ENCODE measurements at places on chromosomes 5 and 9.

GRCh38 chr5:124468671-124469411, 277.6 kb downstream of the ZNF608 start:
- no peak for DNase-seq

- DNase-seq = no peak
These were observed 3.5 kb downstream of the CRB2 start for GRCh38 chr9:123359546-123359945.

DNA sequence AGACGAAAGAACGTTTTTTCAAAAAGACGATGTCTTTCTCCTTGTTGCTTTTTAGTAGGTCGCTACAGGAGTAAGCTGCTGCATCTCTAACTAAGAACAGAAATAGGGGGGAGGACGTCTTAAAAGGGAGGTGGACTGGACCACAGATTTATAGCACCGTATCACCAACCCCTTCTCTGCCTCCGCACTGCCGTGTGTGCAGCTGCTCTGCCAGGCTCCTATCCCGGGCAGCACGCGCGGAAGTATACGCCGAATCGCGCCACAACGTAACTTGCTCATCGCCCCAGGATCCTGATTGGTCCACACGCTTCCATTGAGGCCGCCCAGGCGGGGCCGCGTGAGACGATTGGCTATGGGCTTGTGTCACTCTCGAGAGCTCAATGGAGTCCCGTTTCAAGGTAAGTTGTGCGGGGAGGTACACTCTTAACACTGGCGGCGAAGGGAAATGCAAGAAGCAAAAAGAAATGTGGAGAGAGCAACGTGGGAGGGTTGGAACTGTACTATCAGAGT, at the start of gene ELAVL2:
TSS of gene ELAVL2 (minus strand) at position 121 of the 510 bp plus-strand sequence. CDS start 64,006 bp downstream, outside the sequence.
- no peak for DNase-seq

GRCh38 chr5:127999909-128000308, 83.7 kb upstream of the SLC12A2 start:
- no peak for DNase-seq

DNA sequence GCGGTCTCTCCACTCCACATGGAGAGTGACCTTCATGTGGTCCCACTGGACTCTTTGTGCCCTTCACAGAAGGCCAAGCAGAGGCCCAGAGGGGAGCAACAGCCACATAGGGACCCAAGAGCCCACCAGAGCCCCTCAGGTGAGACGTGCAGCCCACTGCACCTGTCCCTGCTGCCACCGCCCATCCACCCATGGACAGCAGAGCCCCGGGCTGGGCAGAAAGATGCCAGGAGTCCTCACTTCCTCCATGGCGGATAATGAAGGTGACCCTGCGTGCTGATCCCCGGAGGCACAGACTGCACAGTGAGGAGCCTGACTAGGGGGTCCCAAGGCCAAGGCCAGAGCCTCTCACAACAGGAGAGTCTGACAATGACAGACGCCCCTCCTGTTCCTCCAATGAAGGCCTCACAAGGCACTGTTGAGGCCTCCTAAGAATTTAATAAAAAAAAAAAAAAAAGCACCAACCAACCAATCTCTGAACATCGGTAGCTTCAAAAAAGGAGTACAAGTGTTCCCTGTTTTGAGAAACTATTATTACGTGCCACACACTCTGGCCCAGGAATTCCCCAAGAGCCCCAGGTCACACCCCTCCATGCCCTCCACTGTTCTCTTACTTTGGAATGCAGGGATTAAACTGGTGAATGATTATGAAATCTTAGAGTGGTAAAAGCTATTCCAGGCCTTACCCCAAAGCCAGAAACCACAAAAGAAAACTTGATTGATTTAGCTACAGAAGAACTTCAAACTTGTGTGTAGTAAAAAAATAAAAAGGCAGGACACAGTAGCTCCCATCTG, 2.8 kb upstream of the PPP1R26 start:
- no peak for DNase-seq

DNA sequence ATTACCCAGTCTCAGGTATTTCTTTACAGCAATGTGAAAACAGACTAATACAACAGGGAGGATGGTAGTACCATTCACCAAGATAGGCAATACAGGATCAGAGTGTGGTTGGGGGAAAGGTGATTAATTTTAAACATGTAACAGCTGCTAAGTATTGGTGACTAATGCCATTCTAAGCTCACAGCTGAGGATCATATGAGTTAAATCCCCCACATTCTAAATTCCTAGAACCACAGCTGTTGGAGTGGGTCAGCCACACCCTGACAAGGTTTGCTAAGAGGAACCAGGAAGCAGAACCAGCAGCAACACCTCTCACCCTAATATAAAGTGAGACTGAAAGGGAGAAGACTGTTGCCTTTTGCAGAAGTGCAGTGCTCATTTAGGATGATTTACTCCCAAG, 24.8 kb downstream of the HSPB3 start:
- DNase-seq = no peak

DNA sequence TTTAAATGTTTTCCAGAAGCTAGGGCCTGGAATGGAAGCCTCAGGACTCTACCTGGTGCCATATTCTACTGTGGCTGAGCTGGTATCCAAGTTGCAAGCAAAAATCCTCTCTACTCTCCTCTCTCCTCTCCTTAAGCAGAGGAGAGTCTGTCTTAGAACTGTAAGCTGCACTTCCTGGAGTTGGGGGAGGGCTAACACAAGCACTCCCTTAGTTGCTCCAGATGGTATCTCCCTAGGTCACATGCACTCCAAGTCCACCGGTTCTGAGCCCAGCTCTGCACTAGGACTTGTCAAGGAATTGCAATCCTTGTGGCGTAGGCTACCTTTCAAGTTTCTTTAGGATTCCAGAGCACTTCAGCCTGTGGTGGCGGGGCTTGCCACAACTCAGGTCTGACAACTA, 513.9 kb upstream of the RGMB start:
- DNase-seq = no peak

DNA sequence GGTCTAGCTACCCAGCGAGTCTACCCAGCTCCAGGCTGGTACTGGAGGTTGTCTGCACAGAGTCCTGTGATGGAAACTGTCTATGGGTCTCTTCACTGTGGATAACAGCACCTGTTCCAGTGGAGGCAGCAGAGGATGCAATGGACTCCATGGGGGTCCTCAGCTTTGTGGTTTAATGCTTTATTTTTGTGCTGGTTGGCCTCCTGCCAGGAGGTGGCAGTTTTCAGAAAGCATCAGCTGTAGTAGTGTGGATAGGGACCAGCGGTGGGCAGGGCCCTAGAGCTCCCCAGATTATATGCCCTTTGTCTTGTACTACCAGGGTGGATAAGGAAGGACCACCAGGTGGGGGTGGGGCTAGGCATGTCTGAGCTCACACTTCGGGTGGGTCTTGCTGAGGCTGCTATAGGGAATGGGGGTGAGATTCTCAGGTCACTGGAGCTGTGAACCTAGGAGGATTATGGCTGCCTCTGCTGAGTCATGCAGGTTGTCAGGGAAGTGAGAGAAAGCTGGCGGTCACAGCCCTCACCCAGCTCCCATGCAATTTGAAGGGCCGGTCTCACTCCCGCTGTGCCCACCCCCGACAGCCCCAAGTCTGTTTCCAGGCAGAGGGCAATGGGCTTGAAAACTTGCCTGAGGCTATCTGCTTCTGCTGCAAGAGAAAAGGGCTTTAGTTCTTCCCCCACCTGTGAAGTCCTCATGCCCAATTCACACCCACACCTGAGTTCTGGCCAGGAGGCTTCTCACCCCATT, 397.1 kb downstream of the TLE1 start:
- DNase-seq = no peak

GRCh38 chr5:37811866-37812265, 28.0 kb downstream of the GDNF start:
- no peak for DNase-seq

- DNase-seq = no peak
These were observed 23.2 kb downstream of the LPCAT1 start for GRCh38 chr5:1500411-1501091.

GRCh38 chr5:17184588-17184987, 32.8 kb upstream of the BASP1 start:
- DNase-seq = no peak

DNA sequence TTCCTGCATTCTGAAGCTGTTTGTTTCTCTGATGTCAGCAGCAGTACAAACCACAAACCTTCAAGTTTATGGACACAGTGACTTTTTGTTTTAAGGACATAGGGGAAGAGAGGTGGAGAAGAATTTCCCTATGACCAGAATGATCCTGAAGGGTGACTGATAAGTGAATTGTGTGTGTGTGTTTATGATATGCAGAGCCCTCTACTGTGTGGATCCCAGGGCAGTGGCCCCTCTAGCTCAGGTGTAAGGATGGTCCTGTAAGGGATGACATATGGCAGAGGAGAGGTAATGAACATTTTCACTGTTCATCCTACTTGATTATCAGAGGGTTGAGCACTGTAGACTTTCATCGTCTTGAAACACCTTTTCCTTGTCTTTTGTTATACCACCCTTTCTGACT, 30.6 kb upstream of the TMED7 start:
- no peak for DNase-seq

DNA sequence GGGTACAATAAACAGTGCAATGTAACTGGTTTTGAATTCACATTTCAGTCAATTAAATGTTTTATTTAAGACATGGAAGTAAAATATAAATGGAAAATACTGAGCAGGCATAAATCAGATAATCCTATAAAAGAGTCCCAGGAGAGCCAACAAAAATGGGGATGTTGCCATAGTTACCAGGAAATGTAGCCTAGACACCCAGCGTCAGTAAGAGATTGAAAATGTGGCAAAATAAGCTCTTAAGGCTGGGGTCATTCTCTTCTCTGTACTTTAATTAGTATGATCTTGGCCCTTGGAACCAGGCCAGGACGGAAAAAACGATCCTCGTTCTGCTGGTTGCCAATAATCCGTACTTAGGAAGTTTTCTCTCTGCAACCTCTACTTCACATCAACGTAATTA, 18.9 kb upstream of the RASEF start:
- DNase-seq = no peak

DNA sequence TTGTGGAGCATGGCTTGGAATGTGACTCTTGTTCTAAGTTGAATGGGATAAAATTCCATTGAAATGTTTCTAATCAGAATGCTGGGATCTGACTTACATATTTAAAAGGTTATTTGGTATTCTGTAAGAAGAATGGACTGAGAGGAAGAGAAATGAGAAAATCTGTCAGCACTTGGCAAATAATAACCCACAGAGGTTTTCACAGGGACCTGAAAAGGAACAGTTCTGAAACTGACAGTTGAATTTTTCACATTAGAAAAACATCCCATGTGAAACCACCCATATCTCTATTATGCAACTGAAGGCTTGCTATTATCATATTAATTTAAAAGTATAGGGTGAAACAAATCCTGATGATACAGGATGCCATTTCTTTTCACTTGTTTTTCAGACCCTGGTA, 302.7 kb downstream of the EPB41L4A start:
- DNase-seq = no peak

DNA sequence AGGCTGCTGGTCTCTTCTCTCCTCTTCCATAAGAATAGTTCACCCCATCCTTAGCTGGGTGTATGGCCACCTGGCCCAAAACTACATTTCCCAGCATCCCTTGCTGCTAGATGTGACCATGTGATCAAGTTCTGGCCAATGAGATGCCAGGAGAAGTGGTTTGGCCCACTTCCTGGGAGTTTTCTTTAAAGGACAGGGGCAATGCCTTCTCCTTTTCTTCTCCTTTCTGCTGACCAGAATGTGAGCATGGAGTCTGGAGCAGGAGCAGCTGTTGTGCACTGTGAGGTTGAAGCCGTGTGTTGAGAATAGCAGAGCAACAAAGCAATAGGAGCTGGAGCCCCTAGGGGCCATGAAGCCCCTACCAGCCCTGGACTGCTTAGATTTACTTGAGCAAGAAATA, 36.8 kb downstream of the C9orf50 start:
- no peak for DNase-seq

- no peak for DNase-seq
These were observed 24.4 kb downstream of the CAMK4 start for GRCh38 chr5:111248571-111248970.

All from stimulated activated CD8-positive, alpha-beta memory T cell treated with anti-CD3 and anti-CD28 coated beads, Interleukin-2, amount 100 ng/mL, for 1 hour (primary cell).